NCI-H1436 (cell line): ENCODE measurements at places on chromosomes 2 and 18.

DNA sequence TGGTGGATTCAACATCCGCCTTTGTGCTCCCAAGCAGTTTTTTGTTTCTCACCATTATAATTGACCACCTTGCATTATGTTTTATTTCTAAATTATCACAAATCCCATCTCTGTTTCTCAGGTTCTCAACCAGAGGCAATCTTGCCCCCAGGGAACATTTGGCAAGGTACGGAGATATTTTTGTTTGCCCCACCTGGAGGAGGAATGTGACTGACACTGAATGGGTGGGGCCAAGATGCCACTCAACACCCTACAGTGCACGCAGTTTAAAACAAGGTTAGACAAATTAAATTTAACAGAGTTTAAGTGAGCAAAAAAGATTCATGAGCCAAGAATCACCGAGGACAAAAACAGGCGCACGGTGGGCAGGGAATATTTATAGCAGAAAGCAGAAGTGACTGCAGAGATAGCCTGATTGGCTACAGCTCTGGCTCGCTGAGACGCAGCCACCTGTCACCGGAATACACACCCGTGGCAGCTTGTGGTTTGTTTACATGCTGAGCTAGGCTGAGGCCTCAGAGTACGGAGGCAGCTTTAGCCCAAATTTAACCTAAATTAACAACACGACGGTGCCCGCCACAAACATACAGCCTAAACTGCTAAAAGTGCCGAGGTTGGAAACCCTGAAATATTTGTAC is 150.0 kb upstream of the ALKAL2 start:
- peak; percentile 21 for DNase-seq

DNA sequence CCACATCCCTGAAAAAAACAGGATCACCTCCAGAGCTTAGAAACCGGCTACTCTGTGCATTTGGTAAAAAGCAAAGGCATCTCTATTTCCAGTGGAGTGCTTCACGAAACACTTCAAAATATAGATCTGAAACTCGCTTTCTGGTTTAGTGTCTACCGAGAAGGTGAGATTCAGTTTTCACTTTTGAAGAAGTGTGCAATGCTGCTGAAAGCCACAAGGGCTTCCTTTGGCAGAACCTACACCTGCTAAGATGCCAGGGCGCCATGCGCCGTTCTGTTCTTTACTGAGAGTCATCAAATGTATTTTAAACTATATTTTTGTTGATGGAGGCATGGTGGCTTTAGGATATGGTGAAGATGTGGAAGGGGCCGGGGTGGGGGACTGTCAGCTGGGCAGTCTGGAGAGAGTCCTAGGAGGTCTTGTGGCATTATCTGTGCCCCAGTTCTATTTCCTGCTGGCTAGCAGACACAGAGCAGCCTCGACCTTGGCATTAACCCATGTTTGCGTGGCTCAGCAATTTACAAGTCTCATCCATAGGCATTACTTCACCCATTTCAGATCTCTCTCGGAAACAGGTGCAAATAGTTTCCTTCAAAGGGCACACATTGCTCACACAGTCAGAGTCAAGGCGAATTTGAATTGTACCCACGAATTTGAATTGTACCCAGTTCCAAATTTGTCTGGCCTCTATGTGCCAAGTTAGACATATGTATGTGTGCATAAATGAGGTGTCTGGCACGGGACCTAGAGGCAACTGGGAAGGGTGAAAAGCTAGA is 46.7 kb upstream of the KCNF1 start:
- no peak for DNase-seq

DNA sequence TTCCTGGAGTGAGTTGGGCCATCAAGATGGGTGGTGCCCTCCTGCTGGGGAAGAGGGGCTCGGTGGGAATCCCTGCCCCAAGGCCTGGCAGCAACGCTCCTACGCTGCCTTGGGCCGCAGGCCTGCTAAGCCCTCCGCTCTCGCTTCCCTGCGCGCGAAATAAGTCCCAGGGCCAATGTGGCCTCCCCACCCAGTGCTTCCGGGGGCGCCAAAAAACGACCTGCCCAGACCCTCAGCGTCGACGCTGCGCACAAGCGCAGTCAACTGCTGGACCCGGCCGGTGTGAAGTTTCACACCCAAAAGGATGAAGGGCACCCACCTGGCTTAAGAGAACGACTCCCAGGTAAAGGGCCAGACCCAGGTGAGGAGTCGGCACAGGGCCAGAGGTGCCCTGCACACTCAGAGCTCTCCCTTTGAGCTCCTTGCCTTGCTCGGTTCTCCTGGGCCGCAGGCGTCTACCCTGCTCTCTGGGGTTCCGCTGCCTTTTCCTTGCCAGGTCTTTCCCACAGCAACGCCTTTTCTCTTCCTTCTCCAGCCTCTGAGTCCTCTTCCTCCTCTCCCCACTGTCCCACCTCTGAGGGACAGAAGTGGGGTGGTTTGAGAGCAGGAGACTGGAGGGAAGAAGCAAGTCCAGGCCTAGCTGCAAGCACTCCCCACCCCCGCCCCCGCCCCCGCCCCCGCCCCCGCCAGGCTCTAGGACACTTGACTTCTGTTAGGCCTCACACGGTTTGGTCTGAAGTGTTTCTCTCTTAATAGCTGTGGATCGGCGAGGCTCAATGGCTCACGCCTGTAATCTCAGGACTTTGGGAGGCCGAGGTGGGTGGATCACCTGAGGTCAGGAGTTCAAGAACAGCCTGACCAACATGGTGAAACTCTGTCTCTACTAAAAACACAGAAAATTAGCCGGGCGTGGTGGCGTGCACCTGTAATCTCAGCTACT is at the start of gene DNAJC5G:
TSS of gene DNAJC5G (plus strand) at position 223 of the 940 bp plus-strand sequence. CDS start 1,296 bp downstream, outside the sequence.
- DNase-seq: no peak

- DNase-seq: no peak
Observed at GRCh38 chr2:177363332-177363731, 29.2 kb upstream of the AGPS start.

DNA sequence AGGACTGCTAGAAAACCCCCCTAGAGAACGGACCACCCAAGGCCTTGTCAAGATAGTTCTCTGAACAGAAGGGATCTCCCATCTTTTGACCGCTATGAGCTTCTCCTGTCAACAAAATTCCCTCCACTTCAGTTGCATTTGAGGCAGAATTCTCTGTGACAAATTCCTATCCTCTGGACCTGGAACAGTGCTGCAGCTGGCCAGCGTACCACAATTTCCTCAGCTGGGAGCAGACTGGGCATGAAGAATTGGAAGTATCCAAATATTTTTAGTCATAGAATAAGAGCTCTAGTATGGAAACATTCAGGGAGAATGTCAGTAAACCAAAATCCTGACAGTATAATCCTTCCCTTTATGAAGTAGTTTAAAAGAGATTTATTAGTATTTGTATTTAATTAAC is 147.1 kb upstream of the BOD1L2 start:
- no peak for DNase-seq

DNA sequence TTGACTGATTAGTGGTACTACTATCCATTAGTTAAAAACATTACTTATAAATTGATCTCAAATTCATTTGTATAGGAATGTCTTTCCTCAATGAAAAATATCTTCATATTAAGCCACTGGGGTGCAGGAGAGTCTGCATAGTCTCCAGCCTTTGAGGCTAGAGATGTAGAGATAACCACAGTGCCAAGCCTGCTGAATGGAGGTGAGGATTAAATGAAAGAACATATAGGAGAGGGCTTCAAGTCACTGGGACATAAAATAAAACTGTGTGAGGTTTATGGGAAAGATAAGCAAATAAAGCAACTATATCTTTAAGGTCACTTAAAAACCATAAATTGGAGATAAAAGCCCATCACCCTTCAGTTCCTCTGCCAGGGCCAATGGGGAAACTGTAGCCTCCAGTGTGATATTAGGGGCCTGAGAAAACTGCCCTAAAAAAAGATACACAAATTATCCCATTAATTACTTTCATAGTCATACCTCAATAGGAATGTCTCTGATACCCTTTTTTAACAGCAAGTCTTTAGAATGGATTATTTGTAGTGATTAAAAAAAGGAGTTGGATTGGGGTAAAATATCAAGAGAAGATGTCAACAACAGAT is 27.6 kb downstream of the GALNT3 start:
- DNase-seq: no peak

- no peak for DNase-seq
Observed at GRCh38 chr2:239811806-239812560, 213.2 kb downstream of the NDUFA10 start.

GRCh38 chr2:241573741-241574140 is 15.2 kb downstream of the BOK start:
- no peak for DNase-seq

- DNase-seq: no peak
Observed at GRCh38 chr2:28600181-28600580, 104.3 kb downstream of the PLB1 start.

DNA sequence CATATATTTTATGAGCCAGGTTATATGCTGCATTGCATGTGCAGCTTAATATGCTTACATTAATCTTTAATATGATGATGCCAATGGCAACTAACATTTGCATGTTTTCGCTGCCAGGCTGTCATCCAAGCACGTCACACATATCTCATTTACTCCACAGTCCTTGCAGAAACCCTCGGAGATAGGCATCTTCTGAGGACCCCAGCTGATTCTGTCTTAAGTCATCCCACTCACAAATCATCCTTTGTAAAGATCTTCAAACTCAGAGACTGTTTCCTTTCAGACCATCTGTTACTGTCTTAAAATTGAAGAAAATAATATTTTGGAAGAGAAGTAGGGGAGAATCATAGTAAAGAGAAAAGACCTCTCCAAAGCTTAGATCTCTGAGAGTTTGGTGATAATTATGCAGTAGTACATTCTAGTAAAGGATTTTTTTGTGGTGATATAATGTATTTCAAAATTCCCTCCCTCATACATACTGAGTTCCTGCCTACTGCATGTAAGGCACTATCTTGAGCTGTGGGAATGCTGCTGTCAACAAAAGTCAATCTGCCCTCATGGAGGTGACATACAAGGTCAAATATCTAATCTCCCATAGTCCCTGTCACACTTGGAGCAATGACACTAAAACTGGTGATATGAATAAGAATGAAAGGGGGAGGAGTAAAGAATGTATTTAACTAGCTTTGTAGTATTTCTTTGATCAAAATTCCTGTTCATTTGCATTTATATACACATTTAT is 11.0 kb downstream of the ITGA4 start:
- no peak for DNase-seq

DNA sequence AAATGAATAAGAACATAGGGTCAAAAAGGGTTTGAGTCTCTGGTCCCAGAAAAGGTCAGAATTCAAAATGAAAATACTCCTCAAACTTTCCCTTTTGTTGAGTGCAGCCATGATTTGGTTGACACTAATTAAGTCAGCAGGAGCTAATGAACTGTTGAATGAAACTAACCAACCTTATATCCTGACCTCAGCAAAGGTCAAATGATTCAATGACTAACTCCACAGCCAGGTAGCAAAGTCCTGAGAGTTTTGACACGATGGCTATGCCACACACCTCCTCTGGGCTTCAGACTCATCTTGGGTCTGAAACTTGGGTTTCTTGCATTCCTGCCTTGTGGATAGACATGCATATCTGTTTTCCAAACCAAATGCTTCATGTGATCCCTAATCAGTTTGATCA is 172.3 kb downstream of the INO80D start:
- DNase-seq: no peak

DNA sequence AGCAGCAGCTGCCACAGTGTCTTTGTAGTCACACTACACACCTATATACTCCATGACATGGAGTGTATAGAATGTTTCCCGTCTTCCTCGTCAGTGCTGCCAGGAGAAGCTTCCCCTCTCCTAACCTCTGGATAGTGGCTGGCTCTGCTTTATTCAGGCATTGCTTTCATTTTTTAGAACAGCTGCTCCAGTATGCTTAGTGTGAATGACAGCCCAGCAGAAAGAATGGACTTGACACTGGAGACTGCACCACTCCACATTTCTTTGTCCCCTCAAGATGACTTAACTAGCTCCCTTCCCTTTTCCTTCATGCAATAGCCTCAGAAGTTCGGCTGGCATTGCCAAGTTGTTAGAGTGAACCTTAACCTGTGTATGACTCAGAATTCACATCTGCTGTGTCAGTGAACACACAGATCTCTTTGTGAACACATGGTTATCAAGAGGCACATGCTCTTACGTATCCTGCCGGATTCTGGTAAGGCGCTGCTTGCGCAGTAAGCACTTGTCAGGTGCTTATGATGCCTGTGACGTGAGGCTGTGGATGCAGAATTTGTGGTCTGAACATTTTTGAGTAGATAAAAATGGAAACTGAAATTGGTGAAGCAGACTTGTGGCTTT is 73.9 kb downstream of the NEDD4L start:
- peak; percentile 35 for DNase-seq

DNA sequence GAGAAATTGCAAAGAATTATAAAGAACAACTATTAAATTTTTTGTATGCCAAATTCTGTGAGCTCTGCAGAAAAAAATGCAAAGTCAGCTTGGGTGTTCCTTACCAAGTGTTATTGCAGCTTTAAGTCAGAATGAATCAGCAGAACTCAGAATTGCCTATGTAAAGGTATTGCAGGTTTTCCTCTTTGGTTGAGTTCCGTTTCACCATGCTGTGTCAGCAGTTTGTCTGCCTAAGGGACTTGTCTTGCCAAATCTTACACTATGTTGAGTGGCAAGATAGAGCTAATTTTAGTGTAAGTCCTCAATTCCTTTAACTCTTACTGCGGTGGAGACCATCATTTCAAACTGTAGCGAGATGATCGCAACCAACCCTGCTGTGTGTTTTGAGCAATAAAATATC is 38.8 kb downstream of the ADAM23 start:
- no peak for DNase-seq

DNA sequence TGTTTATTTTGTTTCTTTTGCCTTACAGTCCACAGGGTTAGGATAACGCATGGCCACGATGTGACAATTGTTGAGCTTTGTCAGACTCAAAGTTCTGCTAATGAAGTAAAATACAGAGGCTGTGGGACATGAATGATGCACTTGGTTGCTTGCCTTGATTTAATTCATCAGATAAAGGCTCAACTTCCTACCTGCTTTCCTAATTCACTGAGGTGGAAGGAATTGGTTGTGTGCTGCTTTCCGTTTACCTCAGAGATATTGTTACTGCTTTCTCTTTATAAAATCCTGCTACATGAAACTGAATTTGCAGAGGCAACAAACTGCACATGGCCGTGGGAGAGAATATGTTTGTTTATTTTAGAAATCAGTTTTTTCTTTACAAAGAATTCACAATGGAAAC is 6.6 kb downstream of the RIT2 start:
- DNase-seq: no peak

- DNase-seq: no peak
Observed at GRCh38 chr18:78731398-78732032, 248.1 kb upstream of the SALL3 start.

DNA sequence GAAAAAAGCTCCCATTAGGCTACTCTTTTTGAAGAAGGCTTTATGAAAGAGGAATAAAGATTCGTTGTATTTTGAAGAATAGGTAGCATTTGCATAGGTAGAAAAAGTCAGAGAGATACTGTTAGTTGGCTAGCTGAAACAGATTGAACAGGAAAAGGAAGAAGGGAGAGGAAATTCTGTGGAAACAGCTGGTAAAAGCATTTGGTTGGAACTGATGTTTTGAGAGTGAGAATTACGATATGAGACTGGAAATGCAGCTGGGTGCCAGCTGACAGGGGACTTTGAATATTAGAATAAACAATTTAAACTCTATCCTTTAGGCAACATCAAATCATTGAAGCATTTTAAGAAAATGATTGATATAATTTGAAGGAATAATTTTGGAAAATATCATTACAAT is 96.7 kb upstream of the CNTNAP5 start:
- DNase-seq: no peak
